Breast epithelium (tissue), 4 donors: ENCODE measurements at places on chromosomes 1 and 21. TPM values are rescaled to one million over a fixed set of nuclear protein-coding genes. Genes with fewer than 3 reads are reported as not detected.

TNNT2 gene
- 1.3 TPM for total RNA-seq

DNA sequence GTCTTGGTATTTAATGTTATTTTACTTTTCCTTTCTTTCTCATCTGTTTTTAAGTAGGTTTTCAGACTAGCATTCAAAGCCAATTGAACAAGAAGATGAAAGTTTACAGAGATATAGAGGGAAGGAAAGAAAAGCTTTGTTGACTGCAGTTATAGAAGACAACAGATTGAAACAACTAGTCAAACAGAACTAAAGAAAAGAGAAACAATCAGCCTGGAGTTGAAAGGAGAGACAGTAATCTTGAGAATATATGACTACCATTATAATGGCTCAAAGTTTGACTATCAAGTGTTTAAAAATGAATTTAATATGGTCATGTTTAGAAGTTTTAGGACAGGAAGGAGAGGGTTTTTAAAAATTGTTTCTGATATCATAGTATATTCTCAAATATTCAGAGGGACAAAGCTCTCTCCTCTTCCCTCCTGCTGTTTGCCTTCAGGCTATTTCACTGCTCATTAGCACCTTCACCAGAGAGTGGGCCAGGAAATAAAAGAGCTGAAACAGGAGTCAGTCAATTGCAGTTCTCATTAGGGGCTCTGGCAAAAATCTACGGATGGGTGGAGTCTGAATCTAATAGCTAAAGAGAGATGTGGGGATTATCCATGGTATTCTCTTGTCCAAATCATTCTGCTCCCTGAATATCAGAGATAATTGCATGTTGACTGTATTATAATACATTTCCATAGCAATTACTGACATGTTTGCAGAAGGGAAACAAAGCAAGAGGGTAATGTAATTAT is 577.8 kb downstream of the BRINP3 start:
- no peak overlapping the region for H3K27ac ChIP-seq
- H3K27me3 ChIP-seq = no peaks in the 10 kb centered on the region
- H3K4me1 ChIP-seq = no peaks in the 10 kb centered on the region
- H3K36me3 ChIP-seq = no peaks in the 10 kb centered on the region
- no peak overlapping the region for H3K4me3 ChIP-seq
- DNase-seq = no peak

DNA sequence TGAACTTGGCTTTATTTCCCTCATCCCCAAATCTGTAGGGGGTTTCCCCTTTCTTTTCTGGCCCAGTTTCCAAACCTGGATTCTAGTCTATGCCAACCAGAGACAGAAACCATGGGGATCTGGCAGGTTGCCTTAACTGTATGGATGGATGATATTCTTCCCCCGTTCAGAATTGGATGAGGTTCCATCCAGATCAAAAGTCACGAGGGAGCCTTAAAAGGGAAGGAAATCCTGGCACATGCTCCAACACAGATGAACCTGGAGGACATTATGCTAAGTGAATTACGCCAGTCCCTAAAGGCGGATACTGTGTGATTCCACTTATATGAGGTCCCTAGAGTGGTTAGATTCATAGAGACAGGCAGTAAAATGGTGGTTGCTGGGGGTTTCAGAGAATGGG is 124.4 kb downstream of the HUNK start:
- DNase-seq = no peak
- H3K4me3 ChIP-seq = no peak overlapping the region
- H3K36me3 ChIP-seq = no peaks in the 10 kb centered on the region
- no peaks in the 10 kb centered on the region for H3K4me1 ChIP-seq

- H3K4me1 ChIP-seq = no peaks in the 10 kb centered on the region
- H3K4me3 ChIP-seq = no peak overlapping the region
- H3K27me3 ChIP-seq = no peaks in the 10 kb centered on the region
- DNase-seq = no peak
- no peak overlapping the region for H3K27ac ChIP-seq
These were observed 154.5 kb downstream of the ACTL8 start for GRCh38 chr1:17909634-17910033.

PMF1 gene
- total RNA-seq = 41.4 TPM

- H3K27ac ChIP-seq = peak overlapping the region; percentile 86
- H3K36me3 ChIP-seq = no peaks in the 10 kb centered on the region
- no peak overlapping the region for H3K4me3 ChIP-seq
- H3K4me1 ChIP-seq = peaks cover 16% of the 10 kb centered on the region
- no peak for DNase-seq
These were observed 15.0 kb downstream of the NES start for GRCh38 chr1:156662005-156662799.

DNA sequence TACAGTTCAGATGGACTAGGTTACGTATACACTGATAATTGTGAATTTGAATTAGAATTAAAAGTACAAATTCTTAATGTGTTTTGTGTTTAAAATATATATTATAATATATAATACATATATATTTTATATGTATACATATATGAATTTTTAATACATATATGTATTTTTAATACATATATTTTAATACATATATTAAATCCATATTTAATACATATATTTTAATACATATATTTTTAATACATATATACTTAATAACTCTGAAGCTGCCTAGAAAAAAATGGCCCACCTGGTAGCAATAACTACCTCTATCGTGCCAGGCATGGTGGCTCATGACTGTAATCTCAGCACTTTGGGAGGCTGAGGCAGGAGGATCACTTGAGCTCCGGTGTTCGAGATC is 179.1 kb upstream of the SAMSN1 start:
- DNase-seq = no peak
- H3K27ac ChIP-seq = no peak overlapping the region
- H3K27me3 ChIP-seq = no peaks in the 10 kb centered on the region
- no peaks in the 10 kb centered on the region for H3K36me3 ChIP-seq
- H3K4me3 ChIP-seq = no peak overlapping the region
- H3K4me1 ChIP-seq = no peaks in the 10 kb centered on the region

GRCh38 chr1:6870571-6870970 is 85.3 kb downstream of the CAMTA1 start:
- no peak overlapping the region for H3K4me3 ChIP-seq
- no peak for DNase-seq
- no peaks in the 10 kb centered on the region for H3K27me3 ChIP-seq
- peak overlapping the region; percentile 31 for H3K27ac ChIP-seq

RTCA gene
- 22.2 TPM for total RNA-seq

C4BPA gene
- total RNA-seq = 7.5 TPM

DNA sequence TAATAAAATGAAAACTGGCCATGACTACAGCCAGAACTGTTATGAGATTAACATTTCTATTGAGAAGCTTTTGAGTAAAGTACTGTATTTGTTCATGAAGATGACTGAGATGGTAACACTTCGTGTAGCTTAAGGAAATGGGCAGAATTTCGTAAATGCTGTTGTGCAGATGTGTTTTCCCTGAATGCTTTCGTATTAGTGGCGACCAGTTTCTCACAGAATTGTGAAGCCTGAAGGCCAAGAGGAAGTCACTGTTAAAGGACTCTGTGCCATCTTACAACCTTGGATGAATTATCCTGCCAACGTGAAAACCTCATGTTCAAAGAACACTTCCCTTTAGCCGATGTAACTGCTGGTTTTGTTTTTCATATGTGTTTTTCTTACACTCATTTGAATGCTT is 164.0 kb downstream of the NEK7 start:
- H3K36me3 ChIP-seq = no peaks in the 10 kb centered on the region
- no peaks in the 10 kb centered on the region for H3K4me1 ChIP-seq
- H3K4me3 ChIP-seq = no peak overlapping the region

DNA sequence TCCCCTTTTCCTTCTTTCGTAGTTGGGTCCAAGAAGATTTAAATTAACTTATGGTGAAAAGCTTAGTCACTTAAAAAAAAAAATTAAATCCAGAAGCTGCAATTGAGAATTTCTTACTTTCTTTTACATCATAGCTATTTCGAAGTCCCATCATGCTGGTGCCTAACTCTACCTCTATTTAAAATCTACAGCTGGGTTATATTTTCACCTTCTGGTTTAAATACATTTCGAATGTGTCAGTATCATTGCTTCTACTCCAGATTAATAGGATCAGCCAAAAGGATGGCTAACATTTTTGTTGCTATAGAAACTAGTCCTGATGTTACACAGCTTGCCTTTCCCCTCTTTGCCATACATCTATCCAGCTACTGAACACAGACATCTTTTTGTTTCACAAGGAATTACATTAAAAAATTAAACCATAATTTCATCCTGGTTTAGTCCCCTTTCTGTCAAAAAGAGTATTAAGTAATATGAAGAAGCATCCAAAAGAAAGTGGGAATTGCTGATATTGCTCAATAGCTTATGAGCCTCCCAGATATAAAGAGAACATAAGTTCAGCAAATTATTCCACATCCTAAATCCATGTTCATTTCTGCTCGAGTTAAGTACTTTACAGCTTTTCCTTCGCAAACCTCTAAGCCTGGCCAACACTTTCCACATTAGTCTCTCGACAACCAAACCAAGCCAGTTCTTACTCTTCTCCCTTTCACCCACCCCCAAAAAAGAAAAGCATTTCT is 396.7 kb upstream of the DAB1 start:
- H3K27me3 ChIP-seq = no peaks in the 10 kb centered on the region
- no peaks in the 10 kb centered on the region for H3K4me1 ChIP-seq
- DNase-seq = no peak
- H3K36me3 ChIP-seq = no peaks in the 10 kb centered on the region

GRCh38 chr1:108767708-108768107 is 21.2 kb downstream of the STXBP3 start:
- H3K27ac ChIP-seq = no peak overlapping the region
- H3K27me3 ChIP-seq = no peaks in the 10 kb centered on the region
- H3K4me3 ChIP-seq = no peak overlapping the region
- H3K4me1 ChIP-seq = no peaks in the 10 kb centered on the region
- peaks cover 4% of the 10 kb centered on the region for H3K36me3 ChIP-seq

- no peak overlapping the region for H3K27ac ChIP-seq
- H3K27me3 ChIP-seq = no peaks in the 10 kb centered on the region
- DNase-seq = no peak
These were observed 56.8 kb upstream of the PRDX6 start for GRCh38 chr1:173420330-173420806.

DHCR24 gene
- total RNA-seq = 157 TPM

- no peaks in the 10 kb centered on the region for H3K36me3 ChIP-seq
- DNase-seq = peak; percentile 86
- H3K27me3 ChIP-seq = no peaks in the 10 kb centered on the region
- peak overlapping the region; percentile 89 for H3K27ac ChIP-seq
- H3K4me1 ChIP-seq = peaks cover 9% of the 10 kb centered on the region
These were observed 592 bp downstream of the ZNF692 start for GRCh38 chr1:248858096-248858890.

HSD3B2 gene
- not detected for total RNA-seq

DNA sequence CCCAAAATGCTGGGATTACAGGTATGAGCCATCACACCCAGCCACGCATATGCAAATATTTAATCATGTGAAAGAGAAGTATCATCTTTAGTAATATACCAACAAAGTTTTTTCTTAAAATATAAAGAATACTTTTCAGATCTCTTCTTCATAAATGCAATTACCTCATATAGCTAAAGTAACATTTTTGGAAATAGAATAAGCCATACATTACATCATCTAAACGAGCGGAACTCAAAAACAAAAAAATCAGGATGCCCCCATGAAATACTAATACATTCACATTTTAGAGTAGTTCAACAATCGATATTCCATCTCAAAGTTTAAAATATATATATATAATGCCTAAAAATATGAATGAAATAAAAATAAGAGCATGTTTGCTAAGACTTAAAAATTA is 4.7 kb downstream of the NDC1 start:
- no peaks in the 10 kb centered on the region for H3K27me3 ChIP-seq
- no peaks in the 10 kb centered on the region for H3K36me3 ChIP-seq
- H3K4me3 ChIP-seq = no peak overlapping the region
- H3K4me1 ChIP-seq = no peaks in the 10 kb centered on the region
- no peak overlapping the region for H3K27ac ChIP-seq

SPAG17 gene
- 1.3 TPM for total RNA-seq

RIIAD1 gene
- total RNA-seq = not detected

GRCh38 chr1:17055801-17056200 is 2.0 kb upstream of the SDHB start:
- no peaks in the 10 kb centered on the region for H3K27me3 ChIP-seq
- no peak overlapping the region for H3K4me3 ChIP-seq
- H3K36me3 ChIP-seq = no peaks in the 10 kb centered on the region
- H3K27ac ChIP-seq = no peak overlapping the region

DNA sequence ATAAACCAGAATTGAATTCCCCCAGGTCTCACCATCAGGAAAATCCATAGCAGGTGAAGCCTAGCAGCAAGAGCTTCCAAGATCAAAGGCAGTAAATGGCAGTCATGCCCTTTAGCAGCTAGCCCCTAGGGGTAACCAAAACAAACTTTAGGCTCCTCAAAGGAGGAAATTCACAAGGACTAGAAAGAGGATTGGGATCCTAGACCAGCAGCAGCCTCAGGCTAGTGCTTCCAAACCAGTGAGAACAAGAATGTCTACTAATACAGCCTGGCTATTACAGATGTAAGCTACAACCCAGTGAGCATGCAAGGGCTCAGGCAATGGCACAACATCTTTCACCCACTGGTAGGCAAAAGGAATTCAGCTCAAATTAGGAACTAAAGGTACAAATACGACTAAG is 11.1 kb upstream of the RIMKLA start:
- DNase-seq = no peak
- no peak overlapping the region for H3K27ac ChIP-seq
- no peak overlapping the region for H3K4me3 ChIP-seq
- H3K27me3 ChIP-seq = no peaks in the 10 kb centered on the region
